SW 1271 (cell line): ENCODE measurements at places on chromosomes 11 and 22.
A peak's percentile ranks its signal among the peaks of the same experiment; 100 is the strongest.

DNA sequence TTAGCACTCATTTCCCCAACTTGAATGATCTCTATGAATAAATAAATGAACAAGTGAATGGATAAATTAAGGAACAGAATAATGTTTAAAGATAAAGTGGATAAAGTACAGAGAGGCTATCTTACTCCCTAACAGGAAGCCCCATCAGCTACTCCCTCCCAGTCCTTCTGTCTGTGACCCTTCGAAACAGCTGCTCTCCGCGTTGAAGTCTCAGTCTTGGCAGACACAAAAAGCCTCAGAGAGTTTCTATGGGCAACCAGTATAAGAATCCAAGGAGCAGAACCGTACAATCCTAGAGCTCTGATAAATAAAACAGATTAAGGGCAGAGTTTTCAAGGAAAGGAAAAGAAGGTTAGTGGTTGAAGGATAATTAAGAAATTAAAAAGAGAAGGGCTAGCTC, 35.0 kb downstream of the GUCY1A2 start:
- DNase-seq = no peak

GRCh38 chr11:91312541-91312940, 912.1 kb upstream of the FAT3 start:
- DNase-seq = no peak

DNA sequence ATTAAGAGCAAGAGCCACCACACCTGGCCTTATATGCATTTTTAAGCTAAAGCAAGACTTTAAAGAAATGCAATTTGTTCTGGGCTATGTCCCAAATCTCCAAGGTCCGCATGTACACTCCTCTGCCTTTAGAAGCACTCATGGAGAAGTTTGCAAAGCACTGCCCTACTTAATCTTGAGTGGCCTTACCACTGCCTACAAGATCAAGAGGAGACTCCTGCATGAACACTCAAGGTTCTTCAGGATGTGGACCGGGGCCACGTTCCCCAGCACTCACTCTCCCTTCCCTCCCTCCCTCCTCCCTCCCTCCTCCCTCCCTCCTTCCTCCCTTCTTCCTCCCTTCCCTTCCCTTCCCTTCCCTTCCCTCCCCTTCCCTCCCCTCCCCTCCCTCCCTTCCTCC, 63.2 kb upstream of the HSPA8 start:
- DNase-seq = no peak

- DNase-seq = no peak
Observed at GRCh38 chr11:1088927-1089737, 14.5 kb downstream of the MUC2 start.

DNA sequence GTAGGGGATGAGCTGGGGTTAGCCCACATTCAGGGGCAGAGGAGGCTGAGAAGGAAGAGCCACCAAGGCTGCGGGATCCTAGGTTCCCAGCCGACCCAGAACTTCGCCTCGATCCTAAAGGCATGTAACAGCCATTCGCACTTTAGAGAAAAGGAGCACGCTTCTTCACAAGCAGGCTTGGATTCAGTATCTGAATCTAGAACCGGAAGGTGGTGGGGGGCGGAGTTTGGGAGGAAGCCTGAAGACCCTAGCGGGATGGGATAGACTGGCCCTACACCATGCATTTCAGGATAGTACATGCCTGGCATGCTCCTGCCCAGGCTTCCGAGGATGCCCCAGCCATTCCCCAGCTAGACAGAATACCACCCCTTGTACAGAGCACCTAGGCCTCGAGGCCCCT, 4.4 kb downstream of the SCARF2 start:
- no peak for DNase-seq

DNA sequence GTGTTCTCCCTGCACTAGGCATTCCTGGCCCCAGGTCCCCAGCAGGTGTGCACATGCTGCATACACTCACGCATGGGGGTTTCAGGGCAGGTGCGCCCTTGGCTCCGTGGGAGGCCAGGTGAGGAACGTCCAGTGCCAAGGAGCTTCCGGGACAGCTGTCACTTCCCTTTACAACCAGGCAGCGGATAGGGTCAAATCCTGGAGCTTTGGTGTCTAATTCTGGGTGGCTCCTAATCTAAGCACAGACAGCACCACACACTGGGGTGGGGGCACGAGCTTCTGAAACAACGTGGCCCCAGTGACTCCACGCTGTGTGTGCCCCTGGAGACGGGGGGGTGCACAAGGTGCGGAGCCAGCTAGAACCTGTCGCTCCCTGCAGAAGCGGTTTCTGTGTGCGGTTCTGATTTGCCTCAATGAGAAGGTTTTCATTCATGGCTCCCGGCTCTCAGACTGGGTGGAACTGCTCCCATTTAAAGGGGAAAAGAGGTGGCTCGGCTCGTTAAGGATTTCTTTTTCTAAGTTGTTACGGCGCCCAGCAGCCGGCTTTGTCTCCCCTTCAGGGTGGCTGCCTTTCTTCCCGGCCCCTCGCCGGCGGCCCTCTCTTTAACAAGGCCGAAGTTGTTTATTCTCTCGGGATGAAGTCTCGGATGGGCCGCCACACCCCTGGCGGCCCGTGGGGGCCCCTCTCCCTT, 5.0 kb downstream of the CCND1 start:
- DNase-seq = no peak

DNA sequence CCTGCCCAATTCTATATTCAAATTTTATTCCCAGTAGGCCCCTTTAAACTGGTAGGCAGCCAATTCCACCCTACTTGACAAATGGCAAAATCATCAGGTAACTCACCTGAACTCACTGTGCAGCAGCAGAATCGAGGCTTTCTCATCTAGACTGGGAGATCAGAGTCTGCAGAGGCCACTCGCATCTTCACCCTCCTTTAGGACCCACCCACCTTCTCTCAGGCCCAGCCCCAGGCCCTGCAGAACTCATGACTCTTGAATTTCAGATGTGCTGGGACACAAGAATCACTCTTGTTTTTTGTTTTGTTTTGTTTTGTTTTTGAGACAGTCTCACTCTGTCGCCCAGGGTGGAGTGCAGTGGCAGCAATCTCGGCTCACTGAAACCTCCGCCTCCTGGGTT, 38.8 kb downstream of the MICAL3 start:
- DNase-seq = no peak

- DNase-seq = no peak
Observed at GRCh38 chr11:46315783-46316563, 31.3 kb upstream of the DGKZ start.

DNA sequence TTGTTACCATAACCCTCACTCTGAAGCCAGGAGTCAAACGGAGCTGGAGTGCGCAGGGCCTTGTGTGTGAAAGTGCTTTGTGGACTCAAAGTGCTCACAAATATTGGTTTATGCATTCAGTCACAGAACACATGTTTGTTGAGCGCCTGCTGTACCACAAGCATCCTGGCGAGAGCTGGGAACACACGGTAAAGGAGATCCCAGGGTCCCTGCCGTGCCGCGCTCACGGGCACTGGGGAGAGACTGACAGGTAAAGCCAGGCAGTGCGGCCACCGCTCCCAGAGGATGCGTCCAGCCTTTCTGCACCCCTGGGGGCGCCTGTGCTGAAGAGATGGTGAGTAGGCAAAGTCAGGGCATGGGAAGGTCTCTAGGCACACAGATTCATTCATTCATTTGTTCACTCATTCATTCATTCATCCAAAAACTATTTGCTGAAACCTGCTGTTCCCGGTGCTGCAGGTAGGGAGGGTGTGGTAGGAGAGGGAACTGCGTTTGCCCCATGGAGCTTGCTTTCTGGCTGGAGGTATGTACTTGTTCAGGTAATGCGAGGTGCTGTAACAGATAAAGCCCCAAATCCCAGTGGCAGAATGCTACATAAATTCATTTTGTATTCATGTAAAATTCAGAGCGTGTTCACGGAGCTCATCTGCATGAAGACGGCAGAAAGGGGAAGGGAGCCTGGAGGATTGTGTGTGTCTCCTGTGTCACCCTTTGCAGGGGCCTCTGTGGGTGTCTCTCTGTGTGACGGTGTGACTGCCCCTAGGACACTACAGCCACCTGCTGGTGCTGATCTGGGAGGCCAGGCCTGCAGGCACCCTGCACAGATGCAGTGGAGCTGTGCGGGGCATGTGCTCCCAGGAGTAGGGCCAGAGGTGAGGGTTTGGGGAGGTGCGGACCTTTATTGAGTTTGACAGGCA, 167.0 kb upstream of the B3GAT1 start:
- no peak for DNase-seq

GRCh38 chr11:92269021-92269420, 44.4 kb downstream of the FAT3 start:
- peak; percentile 74 for DNase-seq

DNA sequence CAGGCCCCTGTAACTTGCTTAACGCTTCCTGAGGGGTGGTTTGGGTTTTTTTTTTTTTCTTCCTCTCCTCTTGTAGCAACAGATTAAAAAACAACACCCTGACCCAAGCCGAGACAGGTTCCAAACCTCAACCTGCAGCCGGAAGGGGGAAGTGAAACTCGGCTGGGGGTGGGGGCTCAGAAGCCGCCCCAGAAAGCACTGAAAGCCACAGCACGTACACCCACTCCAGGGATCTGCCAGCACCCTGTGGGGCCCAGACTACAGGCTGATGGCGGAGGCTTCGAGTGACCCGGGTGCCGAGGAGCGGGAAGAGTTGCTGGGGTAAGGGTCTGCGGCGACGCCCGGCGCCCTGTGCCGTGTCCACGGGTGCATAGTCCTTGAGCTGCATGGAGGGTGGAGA, at the start of gene LSP1:
LSP1 (plus strand) TSS at position 208 of the 400 bp plus-strand sequence; CDS start at position 269, 61 bp downstream.
- DNase-seq = no peak
